ENCODE measurements at places on chromosomes 3 and 15.

DNA sequence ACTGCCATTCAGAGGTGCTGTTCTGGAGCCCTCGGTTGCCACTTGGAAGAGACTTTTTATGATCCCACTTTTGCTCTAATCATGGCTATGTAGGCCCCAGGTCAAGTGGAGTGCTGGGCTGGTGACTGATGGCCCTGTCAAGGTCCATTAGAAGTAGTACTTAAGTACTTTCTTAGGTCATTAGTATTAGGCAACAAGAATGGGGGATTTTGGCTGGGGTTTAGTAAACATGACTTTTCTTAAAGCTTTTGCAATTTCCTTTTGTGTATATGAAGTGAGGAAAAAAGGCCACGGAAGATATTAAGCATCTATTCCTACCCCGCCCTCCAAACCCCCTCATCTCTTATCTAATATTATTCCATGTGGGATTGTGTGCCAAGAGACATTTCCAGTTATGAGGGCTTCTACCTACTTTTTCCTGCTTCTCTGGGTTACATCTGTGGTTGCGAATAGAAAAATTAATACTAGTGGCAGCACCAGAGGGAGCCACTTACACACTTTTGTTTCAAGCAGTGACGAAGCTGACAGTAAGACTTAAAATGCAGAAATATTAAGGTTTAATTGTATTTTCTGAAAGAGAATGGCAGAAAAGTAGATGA lies 13.9 kb downstream of the NLGN1 start:
- no peak for DNase-seq

GRCh38 chr15:34109797-34110663 lies 8.1 kb downstream of the PGBD4 start:
- DNase-seq, result no peak

GRCh38 chr3:162647321-162647720 lies 1150.7 kb downstream of the OTOL1 start:
- DNase-seq, result no peak

DNA sequence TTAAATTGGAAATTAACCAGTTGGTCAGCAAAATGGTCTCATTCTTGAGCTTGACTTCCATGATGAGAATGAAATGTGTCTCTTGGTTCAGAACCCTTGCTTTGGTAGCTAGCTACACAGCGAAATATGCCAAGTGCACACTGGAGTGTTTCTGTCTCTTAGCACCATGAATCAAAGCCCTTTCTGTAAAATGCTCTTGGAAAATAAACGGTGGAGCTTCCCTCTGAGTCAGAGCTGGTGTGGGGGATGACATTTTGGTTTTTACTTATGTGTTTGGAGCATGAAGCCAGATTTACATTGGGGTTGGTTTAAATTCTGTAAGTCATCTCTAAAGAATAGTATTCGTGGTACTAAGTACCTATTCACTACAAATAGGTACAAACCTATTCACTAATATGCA lies 85.1 kb upstream of the NANOGP8 start:
- DNase-seq, result no peak

DNA sequence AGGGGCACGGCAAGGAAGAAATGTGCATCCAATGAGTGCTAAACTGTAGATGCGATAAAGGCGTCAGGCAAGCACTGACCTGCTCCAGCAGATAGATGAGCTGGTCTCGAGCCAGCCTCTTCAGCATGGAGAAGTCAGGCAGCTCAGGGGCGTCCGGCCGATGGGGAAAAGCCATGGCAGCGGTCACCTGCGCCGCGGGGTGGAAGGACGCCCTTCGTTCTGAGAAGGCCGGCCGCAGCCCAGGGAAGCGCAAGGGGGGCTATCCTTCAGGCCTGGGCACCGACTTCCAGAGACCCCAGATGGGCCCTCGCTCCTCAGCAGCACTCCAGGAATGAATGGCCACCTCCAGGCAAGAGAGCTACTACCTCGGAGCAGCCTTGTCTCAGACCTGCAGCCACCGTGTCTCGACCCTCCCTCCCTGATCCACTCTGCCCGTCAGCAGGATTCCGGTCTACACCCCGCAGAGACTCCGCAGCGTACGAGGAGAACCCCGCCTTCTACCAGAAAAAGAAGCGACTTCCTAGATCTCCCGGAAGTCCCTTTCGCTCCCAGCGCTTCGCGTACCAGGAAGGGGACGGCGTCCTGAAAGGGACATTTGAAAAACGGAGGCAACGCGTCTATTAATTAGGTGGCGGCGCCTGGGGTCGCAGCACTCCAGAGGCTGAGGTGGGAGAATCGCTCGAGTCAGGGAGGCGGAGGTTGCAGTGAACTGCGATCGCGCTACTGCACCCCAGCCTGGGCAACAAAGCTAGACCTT lies at the start of gene VPS33B:
TSS of gene VPS33B (minus strand) at position 520 of the 757 bp plus-strand sequence. CDS start at position 175, 345 bp downstream.
- peak; percentile 87 for DNase-seq

DNA sequence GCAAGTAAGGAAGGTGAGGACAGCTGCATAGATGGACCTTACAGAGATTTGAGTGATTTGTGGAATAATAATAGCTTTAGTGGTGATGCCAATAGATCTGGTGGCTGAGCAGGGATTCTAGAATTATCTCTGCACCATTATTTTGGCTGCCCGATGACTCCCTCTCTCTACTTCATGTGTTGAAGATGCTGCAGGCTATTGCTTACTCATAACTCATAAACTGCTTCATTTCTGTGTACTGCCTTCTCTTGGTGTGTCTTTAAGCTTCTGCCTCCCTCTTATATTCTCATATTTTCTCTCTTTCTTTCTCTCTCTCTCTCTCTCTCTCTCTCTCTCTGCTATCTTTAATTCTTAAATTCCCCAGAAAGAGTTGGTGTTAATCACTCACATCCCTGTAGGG lies 256.0 kb upstream of the TRIM42 start:
- DNase-seq, result no peak

DNA sequence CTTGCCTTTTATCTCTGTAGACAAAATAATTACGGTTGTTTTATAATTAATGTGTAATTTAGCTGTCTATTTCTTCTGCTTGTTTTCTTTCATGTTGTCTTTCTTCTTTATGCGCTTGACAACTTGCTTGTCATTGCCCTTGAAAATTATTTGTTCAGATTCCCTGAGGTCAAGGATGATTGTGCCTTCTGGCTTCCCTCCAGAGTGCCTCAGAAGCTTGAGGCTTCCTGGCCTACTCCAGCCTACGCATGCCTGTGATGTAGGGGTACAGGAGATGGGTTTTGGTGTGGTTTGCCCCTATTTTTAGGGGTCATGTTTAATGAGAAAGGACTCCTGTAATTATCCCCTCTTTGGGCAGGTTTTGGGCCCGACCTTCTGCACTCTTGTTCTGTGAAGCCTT lies 231.5 kb downstream of the SV2B start:
- DNase-seq, result no peak

DNA sequence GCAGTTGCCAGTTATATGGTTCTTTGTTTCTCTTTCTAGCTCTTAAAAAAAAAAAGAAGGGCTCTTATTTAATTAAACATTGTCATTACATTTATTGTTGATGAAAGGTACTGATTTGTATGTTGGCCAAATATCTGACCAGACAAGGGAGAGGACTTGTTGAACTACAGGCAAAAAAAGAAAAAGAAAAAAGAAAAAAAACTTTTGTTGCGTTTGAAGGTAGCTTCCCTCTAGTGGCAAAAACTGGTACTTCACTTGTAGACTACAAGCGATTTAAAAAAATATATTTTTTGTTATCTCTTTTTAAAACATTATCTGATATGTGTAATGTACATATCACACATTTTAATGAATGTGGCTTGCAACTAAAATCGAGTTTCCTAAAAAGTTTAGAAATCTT lies 280.6 kb downstream of the ROBO2 start:
- DNase-seq, result no peak

GRCh38 chr15:90496791-90497190 lies 32.9 kb upstream of the CRTC3 start:
- no peak for DNase-seq

- no peak for DNase-seq
Measured at GRCh38 chr3:135853981-135854380, 111.5 kb upstream of the PPP2R3A start.

DNA sequence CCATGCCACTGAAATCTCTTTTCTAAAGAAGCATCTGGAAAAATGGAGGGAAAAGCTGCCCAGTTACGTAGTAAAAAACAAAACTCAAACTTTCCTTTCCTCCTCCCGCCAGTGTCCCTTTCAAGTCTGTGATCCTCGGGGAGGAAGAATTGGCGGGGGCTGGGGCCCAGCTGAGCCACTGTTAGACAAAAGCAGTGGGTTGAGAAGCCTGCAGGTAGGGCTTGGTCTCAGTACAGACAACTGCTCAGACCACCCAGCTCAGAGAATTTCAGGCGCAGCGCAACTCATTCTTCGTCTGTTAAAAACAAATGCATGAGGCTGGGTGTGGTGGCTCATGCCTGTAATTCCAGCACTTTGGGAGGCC lies 117.1 kb downstream of the MYLK start:
- DNase-seq, result no peak

DNA sequence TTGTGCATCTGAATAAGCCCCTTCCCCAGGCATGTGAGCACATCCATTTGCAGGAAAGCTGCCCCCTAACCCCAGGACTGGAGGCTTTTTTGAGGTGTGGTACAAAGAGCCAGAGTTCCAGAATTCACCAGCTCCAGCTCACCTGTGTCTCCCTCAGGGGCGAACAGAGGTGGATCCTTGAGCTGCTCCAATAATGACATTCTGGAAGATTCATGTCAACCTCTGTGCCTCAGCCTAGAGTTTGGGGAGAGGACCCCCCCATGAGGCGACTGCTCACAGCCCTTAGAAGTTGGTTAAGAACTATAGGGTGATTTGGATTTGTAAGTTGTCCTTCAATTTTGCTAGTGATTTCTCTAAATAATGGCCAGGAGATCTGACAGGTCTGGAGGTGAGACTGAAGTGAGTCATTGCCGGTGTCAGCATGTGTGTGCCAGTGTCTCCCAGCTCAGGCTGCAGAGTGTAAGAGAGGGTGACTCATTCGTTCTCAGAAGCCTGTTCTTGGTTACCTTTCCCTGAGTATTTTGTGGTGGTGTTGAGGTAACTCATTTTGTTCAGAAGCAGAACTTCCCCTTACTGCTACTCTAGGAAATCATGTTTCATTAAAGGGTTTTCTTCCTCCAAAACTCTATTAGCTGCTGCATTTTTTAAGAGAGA lies 136.9 kb upstream of the TOPAZ1 start:
- DNase-seq, result peak; percentile 70

- no peak for DNase-seq
Measured at GRCh38 chr15:80068578-80068977, 9.1 kb downstream of the ZFAND6 start.

DNA sequence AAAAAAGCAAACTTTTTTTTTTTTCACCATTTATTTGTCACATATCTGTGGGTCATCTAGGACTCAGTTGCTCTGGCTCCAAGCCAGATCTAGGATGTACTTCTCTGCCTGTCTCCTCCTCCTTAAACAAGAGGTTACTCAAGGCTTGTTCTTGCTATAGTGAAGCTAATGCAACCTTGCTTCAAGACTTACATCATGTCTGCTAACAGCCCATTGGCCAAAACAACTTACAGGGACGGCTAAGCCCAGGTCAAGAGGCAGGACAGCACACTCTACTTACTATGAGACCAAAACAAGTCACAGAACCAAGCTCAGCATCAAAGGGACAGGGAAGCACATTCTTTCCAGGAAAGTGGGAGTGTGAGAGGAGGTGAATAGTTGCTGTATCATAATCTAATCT lies 123.8 kb upstream of the BNIP2 start:
- no peak for DNase-seq

- DNase-seq, result no peak
Measured at GRCh38 chr3:141279077-141279967, 47.7 kb downstream of the PXYLP1 start.

DNA sequence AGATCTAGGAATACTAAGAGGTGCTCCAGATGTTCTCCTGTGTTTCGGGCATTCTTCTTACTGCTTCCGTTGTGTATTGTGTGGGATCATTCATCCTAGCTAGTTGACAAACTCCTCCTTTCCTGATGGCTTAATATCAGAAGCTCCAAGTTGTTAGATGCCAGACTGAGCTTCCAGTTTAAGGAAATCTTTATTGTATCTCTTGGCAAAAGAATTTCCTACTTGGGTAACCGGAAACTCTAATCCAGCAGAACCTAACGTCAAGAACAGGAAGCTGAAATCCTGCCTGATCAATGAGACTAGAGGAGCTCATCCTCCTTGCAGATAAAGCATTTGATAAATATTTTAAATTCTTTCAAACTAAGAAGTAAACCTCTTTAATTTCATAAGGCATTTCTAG lies 27.7 kb upstream of the MYH15 start:
- no peak for DNase-seq

All from stimulated activated CD4-positive, alpha-beta T cell treated with anti-CD3 and anti-CD28 coated beads, Interleukin-15, amount 100 ng/mL, for 24 hours (primary cell).